ENCODE measurements at places on chromosomes 6 and 20. TPM values are rescaled to one million over a fixed set of nuclear protein-coding genes. Genes with fewer than 3 reads are reported as not detected.
A peak's percentile ranks its signal among the peaks of the same experiment; 100 is the strongest.

- no peak overlapping the region for H3K4me3 ChIP-seq
- no peak overlapping the region for H3K27ac ChIP-seq
- no peaks in the 10 kb centered on the region for H3K27me3 ChIP-seq
- DNase-seq: no peak
Observed at GRCh38 chr6:157555455-157556143, 174.6 kb downstream of the ZDHHC14 start.

- H3K36me3 ChIP-seq: no peaks in the 10 kb centered on the region
- no peak overlapping the region for H3K27ac ChIP-seq
- no peaks in the 10 kb centered on the region for H3K4me1 ChIP-seq
- no peak overlapping the region for H3K4me3 ChIP-seq
- DNase-seq: no peak
- peaks cover 10% of the 10 kb centered on the region for H3K27me3 ChIP-seq
Observed at GRCh38 chr6:46932526-46933319, 11.0 kb upstream of the ADGRF5 start.

- H3K27ac ChIP-seq: no peak overlapping the region
- H3K36me3 ChIP-seq: no peaks in the 10 kb centered on the region
- H3K27me3 ChIP-seq: no peaks in the 10 kb centered on the region
- H3K4me3 ChIP-seq: no peak overlapping the region
Observed at GRCh38 chr6:55064711-55065420, 109.4 kb upstream of the HCRTR2 start.

KCNB1 gene
- not detected for total RNA-seq

TNFRSF21 gene
- total RNA-seq: 2.3 TPM

CLIC5 gene
- total RNA-seq: 1.1 TPM

EYA2 gene
- not detected for total RNA-seq

DNA sequence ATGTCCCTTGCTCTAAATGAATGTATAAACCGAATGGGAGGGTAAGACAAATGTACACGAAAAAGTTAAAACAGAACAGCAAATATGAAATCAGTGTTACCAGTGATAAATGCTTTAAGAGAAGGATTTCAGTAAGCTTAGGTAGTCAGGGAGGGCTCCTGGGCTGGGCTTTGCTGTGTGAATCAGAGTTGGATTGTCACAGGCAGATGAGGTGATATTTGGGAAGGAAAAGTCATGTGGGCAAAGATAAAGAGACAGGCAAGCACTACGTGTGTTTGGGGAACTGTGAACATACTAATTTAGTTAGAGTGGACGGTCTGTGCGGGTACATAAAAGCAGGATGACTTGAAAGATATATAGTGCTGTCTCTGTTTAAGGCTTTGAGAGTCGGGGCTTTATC is 114.8 kb downstream of the CRYBG1 start:
- H3K27ac ChIP-seq: no peak overlapping the region
- no peak for DNase-seq
- peaks cover 2% of the 10 kb centered on the region for H3K27me3 ChIP-seq

- no peaks in the 10 kb centered on the region for H3K36me3 ChIP-seq
- no peak for DNase-seq
- H3K27ac ChIP-seq: no peak overlapping the region
- no peaks in the 10 kb centered on the region for H3K4me1 ChIP-seq
- no peaks in the 10 kb centered on the region for H3K27me3 ChIP-seq
- no peak overlapping the region for H3K4me3 ChIP-seq
Observed at GRCh38 chr6:122654012-122654411, 43.8 kb downstream of the PKIB start.

DNA sequence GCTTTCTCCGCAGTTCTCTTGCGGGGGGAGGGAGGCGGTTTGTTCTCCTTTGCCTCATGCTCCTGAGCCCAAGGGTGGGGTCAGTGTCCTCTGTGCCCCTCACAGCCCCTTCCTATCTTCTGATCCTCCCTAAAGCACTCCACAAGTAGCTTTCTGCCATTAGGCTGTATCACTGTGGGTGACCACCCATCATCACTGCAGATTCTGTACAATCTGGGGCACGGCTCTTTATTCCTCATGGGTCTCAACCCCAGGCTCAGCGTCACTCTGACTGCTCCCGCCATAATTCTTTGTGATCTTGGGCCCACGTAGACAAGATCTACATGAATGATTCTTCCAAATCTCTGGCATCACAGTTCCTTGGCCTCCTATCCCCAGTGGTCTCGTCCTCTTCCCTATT is 10.5 kb downstream of the NCR2 start:
- no peak overlapping the region for H3K4me3 ChIP-seq
- peak overlapping the region; percentile 90 for H3K27ac ChIP-seq
- H3K36me3 ChIP-seq: no peaks in the 10 kb centered on the region
- no peaks in the 10 kb centered on the region for H3K27me3 ChIP-seq
- peaks cover 32% of the 10 kb centered on the region for H3K4me1 ChIP-seq

DNA sequence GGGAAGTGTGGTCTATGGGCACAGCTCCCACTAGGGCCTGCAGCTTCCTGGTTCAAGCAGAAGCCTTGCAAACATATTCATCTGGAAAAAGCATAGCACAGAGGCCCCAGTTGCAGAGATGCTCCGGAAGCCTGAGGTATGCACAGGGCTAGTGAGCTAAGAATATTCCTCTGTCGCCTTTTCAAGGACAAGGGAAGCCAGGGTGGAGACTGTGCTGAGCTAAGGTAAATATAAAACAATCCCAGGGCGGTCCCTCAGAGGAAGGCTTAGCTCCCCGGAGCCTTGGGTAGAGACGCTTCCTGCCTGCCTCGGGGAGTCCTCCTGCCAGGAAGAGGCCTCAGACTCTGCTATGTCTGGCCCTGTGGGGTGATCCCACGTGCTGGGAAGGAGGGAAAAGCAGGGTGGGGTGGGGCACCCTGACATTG is 134.8 kb upstream of the FOXA2 start:
- H3K4me3 ChIP-seq: no peak overlapping the region
- H3K27me3 ChIP-seq: peaks cover 5% of the 10 kb centered on the region
- no peaks in the 10 kb centered on the region for H3K4me1 ChIP-seq
- H3K27ac ChIP-seq: no peak overlapping the region
- DNase-seq: no peak

GRCh38 chr20:46857061-46857831 is 37.4 kb upstream of the EYA2 start:
- no peaks in the 10 kb centered on the region for H3K36me3 ChIP-seq
- no peaks in the 10 kb centered on the region for H3K4me1 ChIP-seq
- H3K27ac ChIP-seq: no peak overlapping the region
- peaks cover 4% of the 10 kb centered on the region for H3K27me3 ChIP-seq

- no peak for DNase-seq
- no peak overlapping the region for H3K27ac ChIP-seq
- H3K36me3 ChIP-seq: no peaks in the 10 kb centered on the region
- no peaks in the 10 kb centered on the region for H3K4me1 ChIP-seq
Observed at GRCh38 chr6:98578016-98578415, 256.4 kb upstream of the POU3F2 start.

TFAP2B gene
- total RNA-seq: not detected

GRCh38 chr6:57324538-57324937 is 7.1 kb downstream of the PRIM2 start:
- H3K4me3 ChIP-seq: no peak overlapping the region
- no peaks in the 10 kb centered on the region for H3K27me3 ChIP-seq
- peaks cover 80% of the 10 kb centered on the region for H3K36me3 ChIP-seq
- no peak overlapping the region for H3K27ac ChIP-seq
- peaks cover 27% of the 10 kb centered on the region for H3K4me1 ChIP-seq

- no peaks in the 10 kb centered on the region for H3K36me3 ChIP-seq
- H3K4me1 ChIP-seq: no peaks in the 10 kb centered on the region
- no peak overlapping the region for H3K4me3 ChIP-seq
- no peaks in the 10 kb centered on the region for H3K27me3 ChIP-seq
Observed at GRCh38 chr6:164942271-164942670, 367.1 kb downstream of the C6orf118 start.

ECT2L gene
- total RNA-seq: not detected

- peaks cover 50% of the 10 kb centered on the region for H3K36me3 ChIP-seq
- H3K27ac ChIP-seq: no peak overlapping the region
- DNase-seq: no peak
Observed at GRCh38 chr6:134984821-134985220, 34.9 kb upstream of the ALDH8A1 start.

BACH2 gene
- total RNA-seq: 66.9 TPM

PI3 gene
- total RNA-seq: not detected

DNA sequence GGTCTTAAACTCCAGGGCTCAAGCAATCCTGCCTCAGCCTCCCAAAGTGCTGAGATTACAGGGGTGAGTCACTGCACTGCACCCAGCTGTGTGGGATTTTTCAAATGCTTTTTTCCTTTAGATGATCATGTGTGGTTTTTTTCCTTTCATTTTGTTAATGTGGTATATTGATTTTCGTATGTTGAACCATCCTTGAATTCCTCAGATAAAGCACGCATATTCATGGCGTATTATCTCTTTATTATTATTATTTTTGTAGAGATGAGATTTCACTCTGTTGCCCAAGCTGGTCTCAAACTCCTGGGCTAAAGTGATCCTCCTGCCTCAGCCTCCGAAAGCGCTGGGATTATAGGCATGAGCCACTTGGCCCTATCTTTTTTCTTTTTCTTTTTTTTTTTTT is 7.0 kb downstream of the ZGPAT start:
- H3K36me3 ChIP-seq: peaks cover 78% of the 10 kb centered on the region
- no peak overlapping the region for H3K27ac ChIP-seq
- peaks cover 41% of the 10 kb centered on the region for H3K4me1 ChIP-seq
- H3K4me3 ChIP-seq: no peak overlapping the region
- no peaks in the 10 kb centered on the region for H3K27me3 ChIP-seq

DNA sequence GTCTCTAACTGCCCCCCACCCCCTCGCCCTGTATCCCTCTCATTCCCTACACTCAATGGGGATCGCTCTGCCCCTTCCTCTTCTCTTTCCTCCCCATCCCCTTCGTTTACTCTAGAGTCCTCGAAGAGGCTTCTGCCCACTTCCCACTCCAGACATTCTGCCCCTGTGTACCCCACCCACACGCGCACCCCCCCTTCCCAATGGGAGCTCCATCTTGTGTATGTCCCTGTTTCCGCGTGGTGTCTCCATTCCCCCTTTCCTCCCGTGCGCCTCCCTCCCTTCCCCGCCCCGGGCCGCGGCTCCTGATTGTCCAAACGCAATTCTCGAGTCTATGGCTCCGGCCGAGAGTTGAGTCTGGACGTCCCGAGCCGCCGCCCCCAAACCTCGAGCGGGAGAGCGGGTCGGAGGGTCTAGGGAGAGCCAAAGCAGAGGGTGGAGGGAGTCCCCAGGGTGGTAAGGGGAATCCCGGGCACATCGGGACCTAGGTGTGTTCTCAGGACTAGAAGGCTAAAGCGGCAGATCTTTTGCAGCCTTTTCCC is 679 bp upstream of the RING1 start:
- peak overlapping the region; percentile 77 for H3K4me3 ChIP-seq
- peak overlapping the region; percentile 94 for H3K27ac ChIP-seq
- peaks cover 43% of the 10 kb centered on the region for H3K36me3 ChIP-seq
- peaks cover 64% of the 10 kb centered on the region for H3K4me1 ChIP-seq

DNA sequence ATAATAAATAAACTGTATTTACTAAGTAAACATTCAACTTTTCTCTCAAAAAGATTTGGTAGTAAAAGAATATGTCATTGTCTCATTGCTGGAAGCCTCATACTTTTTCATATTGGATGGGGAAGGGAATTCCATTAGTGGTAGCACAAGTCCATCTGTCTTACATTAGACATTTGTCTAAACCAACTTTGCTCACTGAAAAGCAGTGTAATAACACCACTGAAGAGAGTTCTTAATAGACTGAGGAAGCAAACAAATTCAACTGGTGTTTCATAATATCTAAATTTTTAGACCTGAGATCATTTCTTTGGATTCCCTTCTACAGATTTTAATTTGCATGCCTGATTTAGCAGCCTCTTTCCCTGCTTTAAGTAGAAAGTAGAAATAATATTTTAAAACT is 62.7 kb downstream of the PLCB1 start:
- H3K27me3 ChIP-seq: no peaks in the 10 kb centered on the region
- peaks cover 6% of the 10 kb centered on the region for H3K4me1 ChIP-seq
- H3K27ac ChIP-seq: no peak overlapping the region
- H3K36me3 ChIP-seq: peaks cover 1% of the 10 kb centered on the region
- H3K4me3 ChIP-seq: no peak overlapping the region

DNA sequence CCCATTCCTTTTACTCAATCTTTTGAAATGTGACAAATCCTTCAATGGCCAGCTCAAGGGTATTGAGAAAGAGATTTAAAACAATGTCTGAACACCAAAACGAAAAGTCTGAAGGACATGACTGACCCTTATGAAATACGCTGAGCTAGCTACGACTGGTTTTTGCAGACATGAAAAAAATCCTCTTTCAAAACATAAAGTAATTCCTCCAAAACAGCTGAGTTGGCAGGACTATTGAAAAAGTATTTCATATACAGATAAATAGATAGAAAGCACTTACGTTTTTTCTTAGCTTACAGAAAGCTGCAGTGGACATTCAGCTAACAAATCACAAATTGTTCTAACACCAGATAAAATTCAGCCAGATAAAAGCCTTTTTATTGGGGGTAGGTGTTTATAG is 702.7 kb upstream of the AGPAT4 start:
- no peak overlapping the region for H3K27ac ChIP-seq
- H3K27me3 ChIP-seq: no peaks in the 10 kb centered on the region
- DNase-seq: no peak

CDSN gene
- not detected for total RNA-seq

DNA sequence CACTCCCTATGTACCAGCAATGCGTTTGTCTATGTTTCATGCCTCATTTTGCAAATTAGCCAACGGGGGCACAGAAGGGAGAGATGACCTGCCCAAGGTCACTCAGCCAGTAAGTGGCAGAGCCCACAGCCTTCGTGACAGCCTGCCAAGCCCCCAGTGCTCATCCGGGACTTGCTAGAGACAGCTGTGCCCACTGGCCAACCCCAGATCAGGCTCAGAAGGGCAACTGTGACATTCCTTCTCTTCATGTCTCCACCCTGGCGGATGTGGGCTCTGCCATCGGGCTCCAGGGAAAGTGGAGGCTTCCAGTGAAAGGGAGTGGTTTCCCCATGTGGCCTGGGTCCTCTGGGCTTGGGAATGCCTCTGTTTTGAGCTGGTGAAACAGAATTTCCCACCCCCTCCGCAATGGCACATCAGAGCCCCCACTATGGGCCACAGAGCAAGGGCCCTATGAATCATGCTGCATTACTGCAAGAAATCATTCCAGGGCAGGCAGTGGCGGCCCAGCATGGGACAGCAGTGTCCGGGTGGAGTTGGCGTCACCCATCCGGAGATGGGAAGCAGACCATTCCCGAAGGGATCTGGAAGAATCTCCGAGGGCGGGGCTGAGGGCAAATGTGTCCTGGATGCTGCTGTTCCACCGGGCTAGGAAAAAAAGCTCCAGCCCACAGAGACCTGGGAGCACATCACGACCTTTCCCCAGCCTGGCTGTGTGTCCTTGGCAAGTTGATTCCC is 9.1 kb downstream of the RSPO4 start:
- no peak overlapping the region for H3K27ac ChIP-seq
- H3K4me3 ChIP-seq: no peak overlapping the region
- peaks cover 11% of the 10 kb centered on the region for H3K27me3 ChIP-seq
- no peak for DNase-seq
- H3K36me3 ChIP-seq: no peaks in the 10 kb centered on the region
- H3K4me1 ChIP-seq: peaks cover 5% of the 10 kb centered on the region

GRCh38 chr20:3712279-3712873 is at the start of gene SIGLEC1:
TSS of gene SIGLEC1 (minus strand) at chr20:3712600. CDS start at chr20:3707128, 5,472 bp downstream.
- H3K36me3 ChIP-seq: no peaks in the 10 kb centered on the region
- DNase-seq: no peak
- no peaks in the 10 kb centered on the region for H3K4me1 ChIP-seq

Measured in activated CD8-positive, alpha-beta T cell treated with anti-CD3 and anti-CD28 coated beads for 36 hours (primary cell).